Naive B cell (primary cell): ENCODE measurements at places on chromosomes 3 and 15.

DNA sequence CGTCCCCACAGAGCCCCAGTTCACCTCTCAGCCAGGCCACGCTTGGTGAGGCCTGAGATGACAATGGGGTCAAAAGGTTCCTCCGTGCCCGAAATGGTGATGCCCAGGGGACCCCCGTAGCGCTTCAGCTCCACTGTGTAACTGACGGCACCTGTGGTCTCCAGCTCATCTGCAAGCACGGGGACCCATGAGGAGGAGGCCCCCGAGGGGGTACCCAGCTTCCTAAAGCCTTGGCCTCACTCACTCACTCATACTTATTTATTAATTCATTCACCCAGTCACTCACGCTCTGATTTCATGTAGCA lies 30.4 kb downstream of the GRIP2 start:
- no peak for DNase-seq

DNA sequence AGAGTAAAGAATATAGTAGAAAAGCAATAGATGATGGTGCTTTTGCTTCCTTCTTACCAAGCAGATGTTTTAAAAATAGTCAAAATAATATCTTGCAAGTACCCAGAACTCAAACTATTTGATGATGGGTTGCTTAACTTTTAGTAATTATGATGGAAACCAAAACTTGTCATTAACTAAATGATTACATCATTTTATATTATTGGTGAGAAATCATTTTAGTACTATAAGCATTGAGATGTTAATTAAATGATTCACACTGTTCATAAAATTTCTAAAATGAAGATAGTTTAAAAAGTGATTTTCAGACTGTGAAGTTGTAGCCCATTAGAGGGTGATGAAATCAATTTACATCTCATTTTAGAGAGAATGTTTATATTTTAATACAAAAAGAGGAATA lies 24.4 kb upstream of the GOLGA8B start:
- no peak for DNase-seq

- DNase-seq = no peak
Observed at GRCh38 chr3:122458992-122459391, 43.1 kb upstream of the WDR5B start.

DNA sequence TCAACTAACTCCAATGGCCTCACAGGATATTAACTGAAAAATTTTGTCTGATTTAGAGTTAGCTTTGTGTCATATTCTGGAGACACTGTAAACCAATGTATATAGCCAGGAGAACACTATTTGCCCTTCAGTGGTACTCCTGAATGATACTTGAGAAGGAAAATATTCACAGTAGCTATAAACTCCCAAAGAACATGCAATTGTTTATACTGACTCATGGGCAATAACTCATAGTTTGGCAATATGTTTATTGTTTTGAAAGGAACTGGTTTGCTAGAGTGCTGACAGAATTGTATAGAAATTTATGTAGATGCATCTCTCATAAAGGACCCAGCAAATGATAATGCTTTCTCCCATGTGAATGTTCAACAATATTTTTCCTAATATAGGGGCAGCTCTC lies 537.6 kb downstream of the PLOD2 start:
- DNase-seq = no peak

DNA sequence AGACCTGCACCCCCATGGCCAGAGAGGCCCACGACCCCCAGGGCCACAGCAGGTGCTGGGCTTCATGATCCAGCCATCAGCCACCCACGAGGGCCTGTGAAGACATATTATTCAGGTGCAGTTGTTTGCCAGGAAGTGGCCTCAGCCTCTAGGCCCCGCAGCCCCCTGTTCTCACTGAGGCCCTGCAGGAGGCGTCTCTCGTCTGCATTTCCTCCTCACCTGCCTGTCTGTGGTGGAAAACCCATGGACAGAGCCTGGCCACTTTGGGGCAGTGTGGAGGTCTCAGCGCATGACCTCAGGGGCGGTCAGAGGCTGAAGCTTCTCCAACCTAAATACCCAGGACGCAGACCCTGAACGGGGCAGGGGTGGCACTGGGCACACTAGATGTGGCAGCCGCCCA lies 18.6 kb downstream of the UROC1 start:
- no peak for DNase-seq

DNA sequence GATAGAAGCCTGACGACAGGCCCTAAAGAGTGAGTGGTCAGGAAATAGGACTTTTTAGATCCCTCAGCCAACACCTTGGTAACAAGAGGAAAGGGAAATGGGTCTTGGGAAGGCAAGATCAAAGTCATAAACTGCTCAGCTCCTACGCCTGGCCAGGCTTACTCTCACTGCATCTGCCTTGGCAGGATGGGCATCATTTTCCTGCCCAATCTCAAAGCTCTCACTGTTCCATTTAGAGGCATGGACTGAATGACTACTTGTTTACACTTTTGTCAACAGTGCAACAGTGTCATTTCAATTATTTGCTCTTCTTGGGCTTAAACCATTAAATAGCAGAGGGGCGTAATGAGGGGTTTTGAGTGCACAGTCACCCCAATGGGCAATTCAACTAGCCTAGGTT lies 808.7 kb downstream of the GRM7 start:
- no peak for DNase-seq

DNA sequence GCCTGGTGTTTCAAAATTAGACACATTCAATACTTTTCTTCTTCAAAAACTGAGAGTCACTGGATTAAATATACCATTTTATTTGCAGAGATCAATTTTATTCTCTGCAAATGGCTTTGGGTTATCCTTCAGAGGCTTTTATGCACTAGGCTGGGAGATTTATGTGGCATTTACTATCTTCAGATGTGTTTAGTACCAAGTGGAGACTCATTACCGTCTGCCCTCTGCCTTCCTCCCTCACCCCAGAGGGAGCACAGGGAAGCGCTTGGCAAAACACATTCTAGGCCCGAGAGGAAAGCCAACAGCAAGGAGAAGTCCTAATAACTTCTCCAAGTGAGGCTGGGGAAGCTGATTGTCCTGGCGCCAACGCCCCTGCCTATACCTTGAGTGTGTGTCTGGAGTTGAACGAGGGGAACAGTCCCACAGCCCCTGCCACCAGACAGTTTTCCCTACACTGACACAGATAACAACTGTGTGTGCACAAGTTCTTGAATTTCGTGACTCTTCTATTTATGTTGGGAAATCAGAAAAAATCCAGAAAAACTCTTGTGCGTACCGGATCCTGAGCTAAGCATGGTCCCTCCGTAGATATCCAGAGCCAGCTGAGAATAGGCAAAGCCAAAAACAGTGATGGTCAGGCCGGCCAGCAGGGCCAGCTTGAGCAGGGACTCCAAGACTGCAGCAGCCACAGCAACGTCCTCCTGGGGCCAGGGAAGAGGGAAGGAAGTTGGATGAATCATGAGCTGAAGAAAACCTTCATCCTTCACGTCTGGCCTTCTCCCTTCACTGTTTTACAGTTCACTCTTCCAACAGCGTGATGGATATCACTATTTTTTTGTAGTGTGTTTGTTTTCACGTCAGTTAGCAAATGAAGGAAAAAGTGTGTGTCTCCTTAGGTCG lies 26.6 kb downstream of the RFT1 start:
- DNase-seq = no peak
